ENCODE measurements at places on chromosomes 6 and 20.
A peak's percentile ranks its signal among the peaks of the same experiment; 100 is the strongest.

DNA sequence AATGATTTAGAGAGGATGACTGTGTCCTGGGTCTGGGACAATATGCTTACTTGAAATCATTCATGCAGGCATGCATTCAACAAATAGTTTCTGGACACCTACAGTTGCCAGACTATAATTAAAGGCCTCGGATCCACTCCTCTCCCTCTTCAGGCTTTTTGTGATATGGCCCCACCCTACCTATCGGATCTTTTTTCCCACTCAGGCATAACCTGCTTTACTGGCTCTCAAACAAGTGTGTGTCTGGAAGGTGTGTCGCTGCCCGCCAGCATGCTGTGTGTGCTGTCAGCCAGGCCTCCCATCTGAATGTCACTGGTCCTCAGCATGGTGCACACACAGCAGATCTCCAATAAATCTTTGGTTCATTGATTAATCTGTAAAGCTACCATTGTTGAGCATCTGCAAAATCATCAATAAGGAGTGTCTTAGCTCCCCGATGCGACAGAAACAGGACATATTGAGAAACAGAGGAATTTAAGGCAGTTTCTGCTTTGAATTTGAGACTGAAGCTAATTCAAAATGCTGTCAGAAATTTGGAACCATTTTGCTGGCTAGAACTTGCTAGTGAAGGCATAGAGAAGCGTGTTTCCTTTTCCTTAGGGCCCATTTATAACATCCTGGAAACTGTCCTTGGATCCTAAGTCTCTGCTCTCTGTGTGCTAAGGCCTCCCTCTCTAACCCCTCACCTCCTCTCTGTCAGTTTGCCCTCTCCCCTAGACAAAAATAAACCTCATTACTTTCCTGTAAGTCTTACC lies 23.5 kb upstream of the CCN6 start:
- no peak for DNase-seq

DNA sequence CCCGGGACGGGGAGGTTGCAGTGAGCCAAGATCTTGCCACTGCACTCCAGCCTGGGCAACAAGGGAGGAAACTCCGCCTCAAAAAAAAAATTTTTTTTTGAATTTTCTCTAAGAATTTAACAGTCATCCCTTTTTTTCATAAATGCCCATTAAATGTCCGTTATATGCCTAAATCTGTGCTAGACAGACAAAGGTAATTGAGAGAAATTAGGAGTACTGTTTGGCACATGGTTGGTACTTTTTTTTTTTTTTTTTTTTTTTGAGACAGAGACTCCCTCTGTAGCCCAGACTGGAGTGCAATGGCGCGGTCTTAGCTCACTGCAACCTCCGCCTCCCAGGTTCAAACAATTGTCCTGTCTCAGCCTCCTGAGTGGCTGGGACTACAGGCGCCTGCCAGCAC lies 1.7 kb downstream of the PCMT1 start:
- no peak for DNase-seq

GRCh38 chr6:33999567-33999966 lies 146.3 kb downstream of the GRM4 start:
- no peak for DNase-seq

GRCh38 chr20:48338717-48339116 lies 489.1 kb downstream of the PREX1 start:
- no peak for DNase-seq

DNA sequence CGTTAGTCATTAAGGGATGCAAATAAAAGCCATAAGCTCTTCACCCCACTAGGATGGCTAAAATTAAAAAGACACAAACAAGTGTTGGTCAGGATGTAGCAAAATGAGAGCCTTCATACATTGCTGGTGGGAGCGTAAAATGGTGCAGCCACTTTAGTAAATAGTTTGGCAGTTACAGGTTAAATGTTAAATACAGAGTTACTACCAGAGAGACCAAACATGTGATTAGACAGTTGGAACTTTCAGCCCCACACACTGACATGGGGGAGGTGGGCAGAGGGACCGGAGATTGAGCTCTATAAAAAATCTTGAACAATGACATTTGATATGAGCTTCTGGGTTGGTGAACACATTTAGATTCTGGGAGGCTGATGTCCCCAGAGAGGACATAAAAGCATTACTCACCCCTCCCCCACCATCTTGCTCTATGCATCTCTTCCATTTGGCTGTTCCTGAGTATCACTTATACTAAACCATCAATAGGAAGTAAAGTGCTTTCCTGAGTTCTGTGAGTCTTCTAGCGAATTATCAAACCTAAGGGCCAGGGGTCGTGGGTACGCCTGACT lies 20.4 kb upstream of the ZNF318 start:
- DNase-seq: no peak

- DNase-seq: no peak
Observed at GRCh38 chr6:132479131-132479530, 33.8 kb downstream of the STX7 start.

GRCh38 chr20:36277546-36277945 lies 28.6 kb upstream of the DLGAP4 start:
- no peak for DNase-seq

DNA sequence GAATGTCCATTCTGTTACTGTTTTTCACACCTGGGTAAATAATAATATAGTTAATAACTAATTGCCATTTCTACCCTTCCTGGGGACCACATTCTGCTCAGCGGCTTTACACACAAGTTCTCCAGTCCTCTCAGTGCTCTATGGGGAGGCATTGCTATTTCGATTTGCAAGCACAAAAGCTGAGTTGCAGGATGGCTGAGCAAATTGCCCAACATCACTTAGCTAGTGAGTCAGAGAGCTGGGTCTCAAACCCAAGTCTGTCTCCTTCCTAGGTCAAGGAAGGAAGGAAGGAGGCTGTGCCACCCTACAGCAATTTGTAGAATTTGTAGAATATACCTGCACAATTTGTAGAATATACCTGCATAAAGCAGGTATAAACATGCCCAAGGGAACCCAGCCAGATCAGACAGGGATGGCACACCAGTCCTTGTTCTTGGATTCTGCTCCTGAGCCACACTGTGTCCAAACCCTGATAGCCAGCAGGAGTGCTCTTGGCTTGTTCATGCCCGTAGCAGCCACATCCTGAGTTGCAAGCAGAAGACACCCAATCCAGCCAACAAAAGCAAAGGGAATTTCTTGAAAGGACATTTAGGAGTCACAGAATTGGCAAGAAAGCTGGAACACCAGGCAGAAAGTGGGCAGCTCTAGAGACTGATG lies 56.9 kb downstream of the LY86 start:
- no peak for DNase-seq

- peak; percentile 12 for DNase-seq
Observed at GRCh38 chr6:132300323-132300949, 100.8 kb downstream of the MOXD1 start.

GRCh38 chr20:20375862-20376261 lies 8.0 kb downstream of the INSM1 start:
- no peak for DNase-seq

DNA sequence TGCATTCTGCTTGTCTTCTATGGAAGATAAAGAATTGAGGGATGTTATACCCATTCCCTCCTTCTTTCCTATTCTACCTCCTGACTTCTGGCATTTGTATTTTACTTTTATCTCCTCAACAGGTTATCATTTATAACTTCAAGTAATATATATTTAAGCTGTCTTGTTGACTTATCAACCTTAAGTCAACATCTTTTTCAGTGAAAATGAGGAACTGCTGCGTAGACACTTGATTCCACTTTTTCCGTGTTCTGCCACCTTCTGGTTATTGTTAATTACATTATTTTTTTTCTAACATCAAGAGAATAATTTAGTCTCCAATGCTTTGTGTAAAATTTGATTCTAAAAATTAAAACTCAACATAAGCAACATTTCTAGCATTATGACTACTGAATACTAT lies 107.5 kb downstream of the PRKN start:
- no peak for DNase-seq

GRCh38 chr20:52104546-52105441 lies 86.8 kb downstream of the ZFP64 start:
- DNase-seq: no peak

DNA sequence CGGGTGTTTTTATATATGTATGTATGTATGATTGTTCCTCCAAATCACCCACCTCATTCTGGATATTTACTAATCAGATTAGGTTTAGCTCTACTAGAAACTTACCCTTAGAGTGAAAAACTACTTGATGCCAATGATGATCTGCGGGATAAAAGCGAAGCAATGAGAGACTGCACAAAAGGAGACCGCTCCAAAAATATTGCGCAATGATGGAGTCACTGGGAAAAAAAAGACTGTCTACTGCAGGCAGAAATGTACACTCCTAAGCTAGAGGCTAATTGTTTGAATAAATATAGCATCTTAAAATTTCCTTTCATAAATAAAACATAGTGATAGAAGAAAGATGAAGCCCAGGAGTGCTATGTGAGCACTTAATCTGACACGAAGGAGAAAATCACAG lies 7.3 kb downstream of the RAB32 start:
- no peak for DNase-seq

GRCh38 chr6:103729658-103730057 lies 1130.1 kb downstream of the HACE1 start:
- DNase-seq: no peak

DNA sequence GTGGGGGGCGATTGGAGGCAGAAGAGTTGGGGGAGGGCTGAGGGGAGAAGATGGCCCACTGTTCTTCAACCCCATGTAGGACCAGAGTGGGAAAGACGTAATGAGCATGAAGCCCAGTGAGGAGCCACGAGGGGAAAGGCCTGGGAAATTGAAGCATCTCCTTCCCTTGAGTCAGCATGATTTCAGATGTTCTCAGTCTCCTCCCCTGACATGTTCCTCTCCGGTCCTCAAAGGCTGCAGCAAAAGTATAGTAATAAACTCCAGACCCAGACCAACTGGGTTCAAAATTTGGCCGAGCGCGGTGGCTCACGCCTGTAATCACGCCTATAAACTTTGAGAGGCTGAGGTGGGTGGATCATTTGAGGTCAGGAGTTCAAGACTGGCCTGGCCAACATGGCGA lies 1.9 kb upstream of the NFKBIE start:
- no peak for DNase-seq

GRCh38 chr6:154319231-154319858 lies 37.3 kb downstream of the IPCEF1 start:
- no peak for DNase-seq

GRCh38 chr6:37587866-37588734 lies 88.4 kb upstream of the CCDC167 start:
- DNase-seq: no peak

GRCh38 chr6:152734630-152735029 lies 16.0 kb upstream of the VIP start:
- DNase-seq: no peak

All from stimulated activated CD4-positive, alpha-beta T cell treated with anti-CD3 and anti-CD28 coated beads, TNF-alpha, amount 100 ng/mL, for 24 hours (primary cell).